SHP77 (cell line): ENCODE measurements at places on chromosomes 4 and X.

GRCh38 chr4:46404981-46405380 is 15.1 kb upstream of the GABRA2 start:
- peak; percentile 58 for DNase-seq

DNA sequence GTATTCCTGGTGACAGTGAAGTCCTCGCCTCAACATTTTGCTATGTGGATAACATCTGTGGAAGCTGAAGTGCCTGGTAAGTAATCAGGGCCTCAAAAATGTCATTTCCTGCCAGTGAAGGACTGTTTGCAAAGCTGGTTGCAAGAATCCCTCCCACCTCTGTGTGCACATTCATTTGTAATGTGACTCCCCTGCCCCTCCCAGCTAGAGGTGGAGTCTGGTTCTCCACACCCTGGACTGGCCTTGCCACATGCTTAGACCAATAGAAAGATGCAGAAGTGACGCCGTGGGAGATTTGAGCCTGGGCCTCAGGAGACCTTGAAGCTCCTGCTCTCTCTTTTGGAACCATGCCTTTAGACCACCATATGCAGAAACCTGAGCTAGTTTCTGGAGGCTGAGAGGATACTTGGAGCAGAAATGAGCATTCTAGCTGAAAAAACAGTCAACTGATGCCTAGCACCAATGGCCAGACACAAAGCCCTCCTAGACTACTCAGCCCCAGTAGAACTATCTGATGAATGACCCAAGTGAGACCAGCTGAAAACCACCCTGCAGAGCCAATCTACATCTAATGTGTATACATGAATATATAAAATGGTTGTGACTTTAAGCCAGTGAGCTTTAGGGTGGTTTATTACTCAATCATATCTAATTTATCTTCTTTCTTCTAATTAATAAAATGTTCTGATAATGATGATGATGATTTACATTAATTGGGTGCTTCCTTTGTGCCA is 47.8 kb upstream of the CRMP1 start:
- DNase-seq, result peak; percentile 76

DNA sequence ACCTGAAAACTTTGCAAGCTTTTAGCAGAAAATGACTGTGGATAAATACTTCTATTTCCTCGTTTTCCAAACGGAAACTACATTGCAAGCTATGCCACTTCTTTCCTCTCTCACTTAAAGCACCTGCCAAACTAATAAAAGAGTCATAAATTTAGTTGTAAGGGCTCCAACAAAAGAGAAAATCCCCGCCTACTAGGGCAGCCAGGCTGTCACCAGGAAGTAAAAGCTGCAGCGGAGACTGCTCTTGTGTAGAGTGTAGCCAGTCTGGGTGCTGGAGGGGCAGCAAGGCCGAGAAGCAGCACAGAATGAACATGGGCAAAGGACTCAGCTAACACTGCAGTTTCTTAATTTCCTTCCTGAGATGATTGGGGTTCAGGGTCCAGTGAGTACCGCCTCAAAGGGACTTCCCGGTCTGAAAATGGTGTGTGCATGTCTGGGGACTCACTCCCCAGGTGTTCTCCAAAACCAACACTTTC is 89.3 kb upstream of the MAML3 start:
- DNase-seq, result peak; percentile 57

- DNase-seq, result no peak
Measured at GRCh38 chr4:132809298-132810032, 339.6 kb upstream of the PCDH10 start.

- DNase-seq, result no peak
Measured at GRCh38 chrX:154357205-154357604, 17.2 kb downstream of the FLNA start.

- DNase-seq, result no peak
Measured at GRCh38 chrX:153357877-153358276, 23.9 kb downstream of the ZNF275 start.

GRCh38 chrX:10633722-10634121 is 13.3 kb upstream of the MID1 start:
- DNase-seq, result peak; percentile 37

DNA sequence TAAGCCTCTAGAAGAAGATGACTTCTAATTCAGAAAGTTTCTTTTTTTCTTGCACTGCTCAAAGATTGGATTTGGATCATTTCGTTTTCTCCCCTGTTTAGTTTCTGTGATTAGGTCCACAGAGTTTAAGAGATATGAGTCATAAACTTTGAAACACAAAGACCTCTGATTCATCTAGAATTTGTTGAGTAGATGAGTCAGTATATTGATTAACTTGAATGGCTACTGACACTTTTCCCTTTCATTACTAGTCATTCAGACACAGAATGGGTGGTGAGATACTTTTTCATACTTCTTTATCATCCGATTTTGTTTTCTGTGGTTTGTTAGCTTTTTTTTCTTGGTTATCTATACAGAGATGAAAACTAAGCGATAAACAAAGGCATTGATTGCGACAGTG is 34.1 kb upstream of the AFF2 start:
- DNase-seq, result no peak

DNA sequence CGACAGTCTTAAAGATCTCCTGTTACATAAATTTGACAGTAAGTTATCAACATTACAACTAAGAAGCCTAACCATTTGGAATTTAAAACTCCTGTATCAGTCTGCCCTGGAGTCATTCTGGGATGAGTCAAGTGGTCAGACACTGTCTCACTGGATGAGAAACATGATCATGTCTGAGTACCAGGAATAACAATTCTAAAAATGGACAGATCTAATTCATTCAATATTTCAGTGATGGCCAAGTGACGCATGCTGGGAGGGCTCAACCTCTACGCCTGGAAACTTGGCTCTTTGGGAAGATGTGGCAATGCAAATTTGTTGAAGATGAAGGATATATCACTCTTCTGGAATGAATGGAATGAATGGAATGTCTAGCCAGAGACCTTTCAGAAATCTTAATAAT is 1427.2 kb downstream of the STIM2 start:
- no peak for DNase-seq

DNA sequence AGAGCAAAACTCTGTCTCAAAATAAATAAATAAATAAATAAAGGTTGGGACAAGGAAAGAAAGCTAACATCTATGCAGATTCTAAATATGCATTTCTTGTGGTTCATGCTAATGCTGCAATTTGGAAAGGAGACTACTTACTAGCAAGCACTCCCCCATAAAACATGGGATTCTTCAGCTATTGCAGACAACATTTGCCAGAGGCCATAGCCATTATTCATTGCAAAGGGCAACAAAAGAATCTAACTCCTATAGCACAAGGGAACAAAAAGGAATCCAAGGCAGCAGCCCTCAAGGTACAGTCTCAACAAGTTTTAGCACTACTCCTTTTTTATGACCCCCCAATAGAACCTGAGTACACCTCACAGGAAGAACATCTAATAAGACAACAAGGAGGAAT is 8.0 kb upstream of the HERC5 start:
- DNase-seq, result no peak

- no peak for DNase-seq
Measured at GRCh38 chr4:154205471-154205870, 286.1 kb downstream of the DCHS2 start.

GRCh38 chrX:68919707-68920106 is 90.9 kb downstream of the EFNB1 start:
- no peak for DNase-seq

DNA sequence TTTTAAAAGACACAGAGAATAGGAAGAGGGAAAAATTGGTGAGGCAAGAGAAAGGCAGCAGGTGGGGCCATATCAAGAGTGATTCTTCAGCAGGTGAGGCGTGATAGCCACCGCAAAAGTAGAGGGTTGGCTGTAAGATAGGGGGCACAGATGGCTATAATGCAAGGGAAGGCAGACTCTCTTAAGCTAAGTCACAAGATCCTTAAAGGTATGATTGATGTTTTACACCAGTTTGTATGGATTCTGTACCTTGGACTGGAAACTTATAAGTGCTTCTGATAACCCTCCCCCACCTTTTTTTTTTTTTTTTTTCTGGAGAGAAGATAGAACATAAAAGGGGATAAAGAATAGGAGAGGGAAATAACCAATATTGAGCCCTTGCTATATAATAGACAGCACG is 40.0 kb downstream of the NSUN7 start:
- no peak for DNase-seq

DNA sequence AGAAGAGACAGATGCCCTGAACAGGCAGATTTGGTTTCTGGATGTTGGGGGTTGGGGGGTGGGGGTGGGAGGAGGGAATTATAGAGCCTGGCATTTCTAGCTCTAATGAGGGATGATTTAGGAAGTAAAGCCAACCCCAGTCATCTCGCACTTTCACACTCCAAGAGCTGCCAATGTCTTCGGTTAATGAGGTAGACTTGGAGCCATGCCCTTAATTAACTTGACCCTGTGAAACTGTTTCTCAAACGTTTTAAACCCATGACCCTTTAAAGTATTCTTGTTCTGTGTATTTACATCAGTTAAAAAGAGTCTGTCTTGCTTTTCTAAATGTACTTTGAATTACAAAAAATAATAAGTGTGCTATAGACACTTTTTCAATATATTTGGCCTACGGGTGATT is 466.9 kb downstream of the FAT4 start:
- no peak for DNase-seq

DNA sequence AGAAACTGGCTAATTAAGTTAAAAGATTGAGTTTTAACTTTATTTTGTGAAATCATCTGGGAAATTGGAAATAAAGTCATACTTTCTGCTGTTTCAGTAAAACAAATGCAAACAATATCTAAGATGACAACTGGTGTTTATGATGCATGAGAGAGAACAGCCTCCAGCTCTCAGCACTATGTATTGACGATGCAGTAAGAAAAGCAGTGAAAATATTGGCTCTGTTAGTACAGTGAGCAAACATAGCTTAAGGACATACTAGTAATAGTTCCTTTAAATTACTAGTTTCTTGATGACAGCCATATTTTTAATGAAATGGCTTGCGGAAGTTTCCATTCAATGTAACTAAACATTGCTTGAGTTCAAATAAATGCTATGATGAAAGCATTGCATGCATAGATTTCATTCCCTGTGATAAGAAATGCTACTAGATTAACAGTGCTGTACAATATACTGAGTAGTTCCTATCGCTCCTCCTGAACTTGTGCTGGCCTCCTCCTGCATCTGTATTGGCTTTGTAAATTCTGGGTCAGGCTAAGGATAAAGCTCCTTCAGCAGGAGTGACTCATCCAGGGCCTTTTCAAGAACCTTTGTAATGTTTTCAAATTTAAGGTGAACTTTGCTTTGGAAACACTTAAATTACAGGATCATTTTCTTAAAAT is 11.6 kb downstream of the ARHGAP24 start:
- DNase-seq, result no peak

GRCh38 chr4:41329361-41329760 is 72.6 kb downstream of the UCHL1 start:
- no peak for DNase-seq

DNA sequence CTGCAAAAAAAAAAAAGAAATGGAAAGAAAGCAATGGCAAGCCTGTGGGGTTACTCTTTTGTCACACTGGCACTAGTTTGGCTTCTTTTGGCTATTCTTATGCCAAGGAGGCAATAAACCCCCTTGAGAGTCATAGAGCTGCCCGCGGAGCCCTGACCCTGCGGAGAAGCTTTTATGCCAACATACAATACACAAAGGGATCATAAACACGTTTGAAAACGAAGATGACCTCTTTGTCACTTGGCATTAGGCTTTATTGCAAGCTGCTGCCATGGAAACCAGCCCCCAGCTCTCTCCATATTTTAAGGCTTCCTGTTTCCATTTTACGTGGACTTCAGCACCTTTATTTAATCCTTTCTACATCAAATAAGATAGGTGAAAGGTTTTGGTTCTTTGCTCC is 7.6 kb downstream of the NEUROG2 start:
- DNase-seq, result no peak

DNA sequence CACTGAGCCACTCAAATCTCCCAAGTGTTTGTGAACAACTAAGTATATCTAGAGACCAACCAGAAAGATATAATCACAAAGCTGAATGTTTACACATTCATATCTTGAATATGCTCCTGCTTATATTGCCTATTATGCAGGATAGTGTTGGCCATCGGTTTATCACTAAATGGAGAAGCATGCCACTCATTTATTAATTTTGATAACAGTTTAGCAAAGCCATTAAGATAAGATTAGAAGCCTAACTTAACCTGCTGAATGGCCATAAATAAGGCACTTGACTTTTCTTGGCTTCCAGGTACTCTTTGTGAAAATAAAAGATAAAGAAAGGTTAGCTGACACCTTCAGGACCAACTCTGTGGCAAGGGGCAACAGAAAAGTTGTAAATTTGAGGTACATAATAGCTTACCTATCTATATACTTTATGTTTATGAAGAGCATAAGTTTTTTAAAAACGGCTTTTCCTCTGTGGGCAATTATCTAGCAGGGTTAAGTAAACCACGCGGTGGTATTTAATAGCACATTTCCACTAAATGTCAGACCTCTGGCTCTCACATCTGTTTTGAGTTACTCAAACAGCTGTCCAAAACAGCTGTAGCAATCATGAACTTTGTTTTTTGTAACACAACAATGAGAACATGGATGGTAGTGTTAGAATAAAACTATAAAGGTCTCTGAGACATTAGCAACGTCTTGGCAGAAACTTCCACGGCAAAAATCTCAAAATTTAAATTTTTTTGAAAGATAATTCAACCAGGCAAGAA is 58.8 kb upstream of the FTHL17 start:
- DNase-seq, result no peak

DNA sequence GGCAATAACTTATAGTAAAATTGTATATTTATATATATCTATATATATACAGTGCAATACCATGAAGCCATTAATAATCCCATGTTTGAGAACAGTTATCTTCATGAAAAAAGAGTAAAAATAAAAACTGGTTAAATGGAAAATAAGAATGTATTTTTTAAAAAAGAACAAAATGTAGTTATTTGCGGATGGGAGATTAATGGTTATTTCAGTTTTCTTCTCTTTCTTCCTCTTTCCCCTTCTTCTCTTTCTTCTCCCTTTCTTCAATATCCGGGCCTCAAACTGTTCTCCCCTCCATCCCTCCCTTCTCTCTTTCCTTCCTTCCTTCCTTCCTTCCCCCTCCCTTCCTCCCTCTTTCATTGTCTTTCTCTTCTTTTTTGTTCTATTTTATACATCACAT is 1301.7 kb upstream of the IGFBP7 start:
- DNase-seq, result no peak

- DNase-seq, result no peak
Measured at GRCh38 chr4:169199184-169199583, 71.6 kb downstream of the SH3RF1 start.

DNA sequence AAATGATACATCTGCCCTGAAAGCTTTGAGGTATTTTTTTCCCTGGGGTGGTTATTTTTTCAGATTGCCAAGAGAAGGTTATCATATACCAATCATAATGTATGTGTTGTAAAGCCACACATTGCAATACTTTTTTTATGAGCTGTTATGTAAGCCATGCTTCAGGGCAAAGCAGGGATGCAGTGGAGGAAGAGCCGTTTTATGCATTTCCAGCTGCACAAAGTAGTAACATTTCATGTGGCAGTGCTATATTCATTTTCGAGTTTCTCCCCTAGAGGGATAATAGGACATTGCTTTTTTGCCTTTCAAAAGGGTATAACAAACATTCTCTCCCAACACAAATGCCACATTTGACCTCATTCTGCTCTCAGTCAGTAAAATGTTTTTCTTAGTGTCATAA is 68.5 kb downstream of the GALNT7 start:
- no peak for DNase-seq

- DNase-seq, result no peak
Measured at GRCh38 chrX:103275947-103276567, 493 bp downstream of the TCEAL5 start.
